Activated T-cell treated with anti-CD3 and anti-CD28 coated beads, Interleukin-2, amount 50 U/mL, for 1 hour (primary cell): ENCODE measurements at places on chromosomes 13 and 19.
A peak's percentile ranks its signal among the peaks of the same experiment; 100 is the strongest.

DNA sequence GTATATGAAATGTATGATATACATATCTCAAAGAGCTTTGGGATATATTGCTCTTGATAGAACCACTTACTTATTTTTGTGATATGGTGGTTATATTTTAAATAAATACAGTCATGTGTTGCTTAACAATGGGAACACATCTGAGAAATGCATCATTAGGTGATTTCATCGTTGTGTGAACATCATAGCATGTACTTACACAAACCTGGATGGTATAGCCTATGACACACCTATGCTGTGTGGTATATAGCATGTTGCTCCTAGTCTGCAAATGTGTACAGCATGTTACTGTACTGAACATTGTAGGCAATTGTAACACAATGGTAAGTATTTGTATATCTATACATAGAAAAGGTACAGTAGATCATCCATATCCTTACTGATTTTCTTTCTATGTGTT, 7.7 kb downstream of the RB1 start:
- DNase-seq: no peak

- DNase-seq: peak; percentile 66
Measured at GRCh38 chr19:35557539-35558399, 5.7 kb downstream of the ATP4A start.

DNA sequence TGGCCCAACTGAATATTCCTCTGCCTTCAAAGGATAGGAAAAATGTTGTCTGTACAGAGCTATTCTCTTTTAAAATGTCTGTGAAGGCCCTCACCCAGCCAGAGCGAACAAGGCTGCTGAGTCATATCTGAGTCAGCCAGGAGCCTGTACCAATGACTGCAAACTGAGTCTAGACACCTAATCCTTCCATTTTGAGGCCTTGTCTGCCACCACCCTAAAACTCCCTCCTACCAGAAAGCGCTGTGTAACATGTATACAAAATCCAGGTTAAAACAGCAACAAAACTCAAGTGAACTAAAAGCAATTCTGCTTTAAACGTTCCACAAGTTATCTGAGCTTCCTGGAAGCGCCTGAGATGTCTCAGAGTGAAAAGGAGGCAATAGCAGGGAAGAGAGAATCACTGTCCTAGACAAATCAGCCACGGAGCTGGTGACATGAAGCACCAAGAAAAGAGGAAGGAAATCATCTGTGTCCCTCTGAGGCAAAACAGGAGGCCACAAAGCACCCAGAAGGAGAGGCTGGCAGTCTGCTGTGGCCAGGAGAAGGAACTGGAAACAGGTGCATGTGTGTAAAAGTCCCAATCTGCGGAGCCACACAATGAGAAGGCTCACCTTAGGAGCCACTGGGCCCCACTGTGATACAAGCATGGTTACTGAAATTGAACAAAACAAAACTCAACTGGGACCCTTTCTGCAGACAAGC, 10.2 kb downstream of the DHRS12 start:
- DNase-seq: no peak

- no peak for DNase-seq
Measured at GRCh38 chr19:54477650-54478049, 4.6 kb upstream of the CDC42EP5 start.

GRCh38 chr13:59834801-59835200, 328.9 kb downstream of the DIAPH3 start:
- DNase-seq: no peak

- peak; percentile 76 for DNase-seq
Measured at GRCh38 chr19:29942404-29943261, 594 bp downstream of the URI1 start.

DNA sequence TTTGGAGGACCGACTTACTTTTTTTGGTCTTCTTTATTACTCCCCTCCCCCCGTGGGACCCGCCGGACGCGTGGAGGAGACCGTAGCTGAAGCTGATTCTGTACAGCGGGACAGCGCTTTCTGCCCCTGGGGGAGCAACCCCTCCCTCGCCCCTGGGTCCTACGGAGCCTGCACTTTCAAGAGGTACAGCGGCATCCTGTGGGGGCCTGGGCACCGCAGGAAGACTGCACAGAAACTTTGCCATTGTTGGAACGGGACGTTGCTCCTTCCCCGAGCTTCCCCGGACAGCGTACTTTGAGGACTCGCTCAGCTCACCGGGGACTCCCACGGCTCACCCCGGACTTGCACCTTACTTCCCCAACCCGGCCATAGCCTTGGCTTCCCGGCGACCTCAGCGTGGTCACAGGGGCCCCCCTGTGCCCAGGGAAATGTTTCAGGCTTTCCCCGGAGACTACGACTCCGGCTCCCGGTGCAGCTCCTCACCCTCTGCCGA, 409 bp downstream of the FOSB start:
- DNase-seq: peak; percentile 67

- DNase-seq: no peak
Measured at GRCh38 chr13:76775088-76775740, 111.0 kb downstream of the KCTD12 start.

DNA sequence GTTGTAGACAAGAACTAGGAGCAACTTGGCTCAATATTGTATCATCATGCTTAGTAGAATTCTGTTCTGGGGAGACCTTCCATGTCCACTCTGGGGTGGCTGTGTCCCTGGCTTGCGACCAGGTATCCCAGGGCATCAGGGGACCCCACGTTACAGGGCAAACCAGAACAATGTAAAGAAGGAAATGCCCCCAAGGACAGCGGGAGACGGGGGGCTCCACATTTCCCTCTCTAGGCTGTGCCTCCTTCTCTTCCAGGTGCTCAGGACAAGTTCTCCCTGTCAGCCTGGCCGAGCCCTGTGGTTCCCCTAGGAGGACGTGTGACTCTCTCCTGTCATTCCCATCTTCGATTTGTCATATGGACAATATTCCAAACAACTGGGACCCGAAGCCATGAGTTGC, 30.8 kb downstream of the LAIR2 start:
- DNase-seq: no peak

DNA sequence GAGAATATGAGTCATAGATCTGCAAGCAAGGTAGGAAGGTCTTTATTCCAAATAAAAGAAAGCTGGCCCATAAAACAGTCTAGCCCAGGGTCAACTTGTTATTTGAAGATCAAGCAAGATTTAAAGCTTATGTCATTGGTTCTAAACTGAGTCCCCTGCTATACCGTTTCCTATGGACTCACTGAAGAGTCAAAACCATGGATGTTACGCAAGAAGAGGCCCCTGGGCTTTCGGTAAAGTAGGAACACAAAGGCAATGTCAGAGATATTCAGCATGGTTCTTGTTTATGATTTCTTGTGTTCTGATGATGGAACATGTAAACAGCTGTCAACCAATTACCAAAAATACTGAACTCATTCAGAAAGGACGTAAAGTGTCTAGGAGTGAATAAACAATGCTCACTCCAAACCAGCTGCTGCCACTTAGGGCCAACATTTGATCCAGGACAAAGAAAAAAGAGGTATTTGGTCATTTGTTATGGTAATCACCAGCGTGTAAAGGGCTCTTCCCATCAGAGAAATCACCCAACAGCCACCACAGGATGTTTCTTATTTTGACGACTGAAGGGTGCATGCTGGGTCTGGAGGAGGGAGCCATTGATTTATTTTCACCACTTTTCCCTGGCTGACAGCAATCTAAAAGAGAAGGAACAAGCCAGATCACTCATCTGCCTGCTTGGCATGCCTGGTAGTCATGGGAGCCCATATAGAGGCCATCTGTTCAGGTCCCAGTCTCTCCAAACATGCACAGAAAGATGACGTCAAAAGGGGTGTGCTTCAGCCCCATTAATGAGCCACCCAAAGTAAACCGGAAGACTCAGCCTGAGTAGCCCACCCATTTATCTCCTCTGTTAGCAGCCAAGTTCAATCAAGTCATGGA, 68.3 kb downstream of the FGF14 start:
- DNase-seq: no peak

- no peak for DNase-seq
Measured at GRCh38 chr13:29760544-29760943, 89.9 kb downstream of the UBL3 start.

GRCh38 chr19:8505680-8506401, 3.4 kb upstream of the PRAM1 start:
- DNase-seq: peak; percentile 82

DNA sequence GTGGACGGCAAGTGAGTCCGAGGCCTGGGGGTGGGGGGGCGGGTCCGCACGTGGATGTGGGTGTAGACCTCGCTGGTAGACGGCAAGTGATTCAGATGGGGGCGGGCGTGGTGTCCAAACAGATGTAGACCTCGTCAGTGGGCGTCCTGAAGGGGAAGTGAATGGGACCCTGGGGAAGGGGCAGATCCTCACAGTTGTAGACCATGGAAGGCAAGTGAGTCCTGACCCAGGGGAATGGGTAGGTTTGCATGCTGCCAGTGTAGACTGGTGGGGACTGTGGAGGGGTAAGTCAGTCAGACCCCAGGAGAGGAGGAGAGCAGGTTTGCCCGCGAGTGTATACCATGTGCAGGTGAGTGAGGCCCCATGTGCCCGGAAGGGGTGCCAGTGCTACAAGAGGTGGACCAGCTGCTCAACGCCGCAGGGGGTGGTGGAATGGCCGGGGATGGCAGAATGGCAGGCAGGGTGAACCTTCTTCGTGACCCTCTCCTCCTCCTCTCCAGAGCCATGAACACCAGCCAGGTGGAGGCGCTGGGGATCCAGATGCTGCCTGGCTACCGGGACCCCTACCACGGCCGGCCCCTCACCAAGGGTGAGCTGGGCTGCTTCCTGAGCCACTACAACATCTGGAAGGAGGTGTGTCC, 22.1 kb downstream of the COLGALT1 start:
- no peak for DNase-seq

DNA sequence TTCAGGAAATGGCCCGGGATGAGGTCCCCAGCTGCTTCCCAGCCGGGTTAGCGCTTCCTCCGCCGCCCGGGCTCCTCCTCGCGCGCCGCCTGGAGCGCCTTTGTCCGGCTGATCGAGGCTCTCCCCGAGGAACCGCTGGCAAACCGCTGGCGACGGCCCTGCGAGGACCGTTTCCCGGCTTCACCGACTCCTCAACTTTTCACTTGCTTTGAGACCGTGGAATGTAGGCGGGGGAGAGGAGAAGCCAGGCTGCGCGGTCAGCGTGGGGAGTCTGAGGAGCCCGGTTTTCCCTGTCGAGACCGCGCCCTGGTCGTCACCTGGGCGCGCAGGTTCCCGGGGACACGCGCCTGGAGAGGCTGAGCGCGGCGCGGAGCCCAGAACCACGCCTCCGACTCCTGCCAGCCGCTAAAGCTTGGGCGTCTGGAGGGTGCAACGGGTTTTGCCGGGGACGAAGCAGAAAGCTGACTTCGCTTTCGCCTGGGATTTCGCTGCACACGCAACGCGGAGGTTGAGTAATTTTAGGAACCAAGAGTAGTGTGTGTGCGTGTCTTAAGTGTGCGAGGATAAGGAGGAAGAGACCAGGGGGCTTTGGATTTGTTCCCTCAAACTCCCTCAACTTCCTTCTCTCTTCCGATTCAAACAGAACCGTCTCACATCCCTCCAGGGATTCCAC, 7.3 kb upstream of the DGKH start:
- peak; percentile 55 for DNase-seq

- no peak for DNase-seq
Measured at GRCh38 chr13:54390841-54391240, 1362.2 kb downstream of the OLFM4 start.

GRCh38 chr13:76029088-76029487, 393.0 kb downstream of the LMO7 start:
- DNase-seq: no peak

DNA sequence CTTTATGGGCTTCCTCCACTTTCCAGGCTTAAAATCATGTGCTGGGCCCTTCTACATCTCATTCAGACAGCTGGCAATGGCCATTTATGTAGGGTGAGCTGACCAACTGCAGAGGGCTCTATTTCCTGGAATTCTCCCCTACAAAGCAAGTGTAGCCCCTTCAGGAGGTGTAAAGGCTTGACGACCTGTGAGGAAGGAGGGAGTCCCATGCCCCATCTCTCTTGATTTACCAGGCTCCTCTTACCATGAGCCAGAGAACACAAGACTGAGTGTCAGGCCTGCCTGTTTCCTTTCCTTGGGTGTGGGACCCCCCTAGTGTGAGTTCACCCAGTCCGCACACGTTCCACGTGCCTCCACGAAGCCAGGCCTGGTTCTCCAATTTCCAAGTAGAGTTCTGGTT, 16.6 kb downstream of the ZNF536 start:
- no peak for DNase-seq

GRCh38 chr19:7386308-7386707, 37.6 kb downstream of the ARHGEF18 start:
- DNase-seq: no peak

- DNase-seq: no peak
Measured at GRCh38 chr13:112812306-112813055, 122.6 kb downstream of the ATP11A start.

DNA sequence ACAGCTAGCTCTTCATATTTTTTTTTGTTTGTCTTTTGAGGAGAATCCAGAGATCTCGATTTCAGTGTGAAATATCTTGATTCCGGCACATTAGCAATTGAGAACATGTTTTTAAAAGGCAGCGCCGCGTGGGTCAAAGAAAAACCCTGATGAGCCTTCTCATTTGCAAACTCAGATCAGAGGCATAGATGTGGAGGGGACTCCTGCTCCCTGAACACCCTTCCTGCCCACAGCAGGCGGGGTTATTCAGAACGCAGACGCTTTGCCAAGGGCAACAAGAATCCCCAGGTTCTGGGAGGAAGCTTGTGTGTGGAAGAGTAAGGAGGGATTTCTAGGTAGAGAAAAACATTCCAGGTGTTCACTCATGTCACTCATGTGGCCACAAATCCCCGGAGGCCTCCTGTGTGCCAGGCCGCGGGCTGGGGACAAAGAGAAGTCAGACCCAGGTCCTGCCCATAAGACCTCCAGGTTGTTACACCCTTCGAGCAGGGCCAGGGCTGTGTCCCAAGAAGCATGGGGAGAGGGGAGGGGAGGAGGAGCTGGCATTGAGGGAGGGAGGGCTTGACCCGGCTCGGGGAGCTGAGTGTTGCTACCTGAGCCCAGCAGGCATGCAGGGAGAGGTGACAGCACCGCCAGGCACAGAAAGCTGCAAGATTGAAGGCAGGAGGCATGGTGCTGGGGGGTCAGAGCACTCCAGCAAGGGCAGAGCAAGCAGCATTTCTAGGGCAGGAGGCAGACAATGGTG, 15.9 kb upstream of the IGLON5 start:
- DNase-seq: no peak

- DNase-seq: no peak
Measured at GRCh38 chr13:22903925-22904324, 276.9 kb upstream of the SGCG start.

DNA sequence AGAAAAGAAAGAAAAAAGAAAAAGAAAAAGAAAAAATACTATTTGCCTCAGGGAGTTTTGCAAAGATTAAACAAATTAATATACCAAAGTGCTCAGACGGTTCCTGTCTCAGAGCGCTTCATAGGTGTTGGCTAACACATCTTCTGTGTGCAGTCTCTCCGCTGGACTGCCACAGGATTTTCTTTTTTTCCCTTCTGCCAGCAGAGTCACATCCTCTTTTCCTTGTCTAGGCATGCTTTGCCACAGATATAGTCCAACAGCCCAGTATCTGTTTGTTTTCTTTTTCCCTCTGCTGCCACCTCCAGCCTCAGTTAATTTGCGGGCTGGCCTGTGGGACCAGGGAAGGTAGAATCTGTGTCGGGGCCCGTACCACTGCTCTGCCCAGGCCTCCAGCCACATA, 3.4 kb upstream of the URAD start:
- DNase-seq: no peak

GRCh38 chr13:44989941-44990340, 603 bp downstream of the GPALPP1 start:
- no peak for DNase-seq

GRCh38 chr19:18225702-18226468, at the start of gene PDE4C:
TSS of gene PDE4C (minus strand) at chr19:18226438. CDS start at chr19:18226415, 23 bp downstream.
- no peak for DNase-seq

GRCh38 chr19:49149652-49150105, 5.5 kb downstream of the HRC start:
- peak; percentile 36 for DNase-seq
